ENCODE measurements at places on chromosomes 2 and 18. TPM values are rescaled to one million over a fixed set of nuclear protein-coding genes. Genes with fewer than 3 reads are reported as not detected.

The EFR3B gene
- total RNA-seq: 17.9 TPM

The FOXI3 gene
- total RNA-seq: not detected

The TBR1 gene
- total RNA-seq: 0.11 TPM

The MTLN gene
- total RNA-seq: 121 TPM

The SERPINB11 gene
- total RNA-seq: not detected

The ARL4C gene
- total RNA-seq: 111 TPM

The TRIP12 gene
- 101 TPM for total RNA-seq

The ATOH8 gene
- 4.5 TPM for total RNA-seq

The SP5 gene
- total RNA-seq: not detected

The EGR4 gene
- total RNA-seq: 0.27 TPM

The LDLRAD4 gene
- 1.7 TPM for total RNA-seq

The LRRC30 gene
- total RNA-seq: not detected

The ARHGAP15 gene
- not detected for total RNA-seq

The DNAJC5G gene
- total RNA-seq: not detected

The TXNDC2 gene
- total RNA-seq: 0.38 TPM

The SAP130 gene
- total RNA-seq: 13.2 TPM

The TRAF3IP1 gene
- 11.1 TPM for total RNA-seq

The POMC gene
- total RNA-seq: not detected

The EVA1A gene
- 12.6 TPM for total RNA-seq

The AFF3 gene
- 0.06 TPM for total RNA-seq

The IHH gene
- 0.15 TPM for total RNA-seq

The MARCHF4 gene
- total RNA-seq: 62.0 TPM

The TOGARAM2 gene
- total RNA-seq: 0.12 TPM

The POTEJ gene
- not detected for total RNA-seq

The FARP2 gene
- 30.9 TPM for total RNA-seq

The SLC30A3 gene
- 4.8 TPM for total RNA-seq

The GRHL1 gene
- 1.7 TPM for total RNA-seq

The ANO7 gene
- total RNA-seq: 2.1 TPM

The NEU2 gene
- not detected for total RNA-seq

The CCDC121 gene
- 4.1 TPM for total RNA-seq

The ERBB4 gene
- total RNA-seq: not detected

The DYNC1I2 gene
- total RNA-seq: 72.0 TPM

The ELAC1 gene
- 4.4 TPM for total RNA-seq

The NR4A2 gene
- 3.1 TPM for total RNA-seq

The TUBB8B gene
- not detected for total RNA-seq

The TM4SF20 gene
- total RNA-seq: 9.7 TPM

The DSG4 gene
- total RNA-seq: 0.02 TPM

The HOXD3 gene
- total RNA-seq: 0.15 TPM

The CHMP3 gene
- 120 TPM for total RNA-seq

The MAL gene
- total RNA-seq: not detected

The ITM2C gene
- 76.6 TPM for total RNA-seq

The PSD4 gene
- 11.2 TPM for total RNA-seq

The NPHP1 gene
- 7.2 TPM for total RNA-seq

The GRB14 gene
- total RNA-seq: 3.1 TPM

The CNRIP1 gene
- total RNA-seq: 2.9 TPM

The ZNF521 gene
- total RNA-seq: not detected

The WNT6 gene
- total RNA-seq: not detected

The GALNT13 gene
- total RNA-seq: 12.6 TPM

The QPCT gene
- 18.6 TPM for total RNA-seq

The VWA3B gene
- total RNA-seq: not detected

The LTBP1 gene
- total RNA-seq: 29.1 TPM

The CFC1 gene
- total RNA-seq: not detected

The SLC19A3 gene
- total RNA-seq: 3.4 TPM

The PLGLB1 gene
- total RNA-seq: 0.76 TPM

The CMPK2 gene
- 1.00 TPM for total RNA-seq

All from A549 treated with DMSO at 1 μM for 4 hours (cell line).